ENCODE measurements at places on chromosomes 11 and 22.

DNA sequence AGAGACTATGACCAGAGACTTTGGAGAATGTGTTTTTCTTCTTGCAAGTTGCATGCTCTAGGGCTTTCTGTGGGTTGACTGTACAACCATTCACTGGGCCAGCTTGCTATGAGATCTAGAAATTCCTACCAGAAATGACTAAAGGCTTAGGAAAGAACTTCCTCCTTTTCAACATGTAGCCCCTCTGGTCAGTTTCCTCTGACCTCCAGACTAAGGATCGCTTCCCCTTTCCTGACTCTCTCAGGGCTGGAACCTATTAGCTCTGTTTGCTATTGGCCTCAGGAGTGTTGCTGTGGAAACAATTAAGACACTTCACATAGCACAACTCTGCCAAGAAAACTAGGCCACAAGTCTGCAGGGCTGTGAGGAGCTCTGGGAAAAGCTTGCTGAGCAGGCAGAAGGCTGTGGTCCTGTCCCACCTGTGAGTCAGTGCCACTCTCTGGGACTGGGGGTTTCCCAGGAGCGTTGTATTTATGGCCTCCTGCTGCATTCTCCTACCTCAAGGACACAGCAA, 10.7 kb downstream of the CRY2 start:
- DNase-seq, result no peak

- no peak for DNase-seq
Measured at GRCh38 chr11:38392176-38392575, 1794.1 kb upstream of the RAG2 start.

GRCh38 chr11:18253233-18253632, 4.8 kb upstream of the SAA2 start:
- DNase-seq, result no peak

DNA sequence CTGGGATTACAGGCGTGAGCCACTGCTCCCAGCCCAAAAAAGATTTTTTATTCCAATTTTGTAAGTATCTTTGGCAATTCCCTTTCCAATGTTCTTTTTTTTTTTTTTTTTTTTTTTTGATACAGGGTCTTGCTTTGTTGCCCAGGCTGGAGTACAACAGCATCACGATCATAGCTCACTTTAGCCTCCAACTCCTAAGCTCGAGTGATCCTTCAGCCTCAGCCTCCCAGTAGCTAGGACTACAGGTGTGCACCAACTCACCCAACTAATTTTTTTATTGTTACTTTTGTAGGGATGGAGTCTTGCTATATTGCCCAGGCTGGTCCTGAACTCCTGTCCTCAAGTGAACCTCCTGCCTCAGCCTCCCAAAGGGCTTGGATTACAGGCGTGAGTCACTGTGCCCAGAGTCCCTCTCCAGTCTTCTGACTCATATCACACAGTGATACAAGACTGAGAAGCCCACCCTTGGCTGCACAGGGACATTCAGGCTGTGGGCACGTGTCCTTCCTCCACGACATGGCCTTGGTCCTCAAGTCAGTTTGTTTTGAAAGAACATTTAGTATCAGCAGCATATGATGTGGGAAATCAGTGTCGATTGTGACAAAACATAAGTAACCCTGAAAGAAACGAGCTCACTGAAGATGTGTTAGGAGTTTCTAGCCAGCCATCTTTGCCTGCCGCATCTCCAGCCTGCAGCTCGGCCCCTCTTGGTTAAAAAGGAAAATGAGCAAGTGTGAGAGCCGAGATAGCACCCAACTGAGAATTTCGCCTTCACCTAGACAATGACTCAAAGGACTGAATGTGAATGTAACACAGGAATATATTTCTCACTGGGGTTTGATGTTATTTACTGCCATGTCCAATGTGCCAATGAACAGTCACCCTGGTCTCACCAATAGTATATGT, 175.5 kb downstream of the MN1 start:
- no peak for DNase-seq

DNA sequence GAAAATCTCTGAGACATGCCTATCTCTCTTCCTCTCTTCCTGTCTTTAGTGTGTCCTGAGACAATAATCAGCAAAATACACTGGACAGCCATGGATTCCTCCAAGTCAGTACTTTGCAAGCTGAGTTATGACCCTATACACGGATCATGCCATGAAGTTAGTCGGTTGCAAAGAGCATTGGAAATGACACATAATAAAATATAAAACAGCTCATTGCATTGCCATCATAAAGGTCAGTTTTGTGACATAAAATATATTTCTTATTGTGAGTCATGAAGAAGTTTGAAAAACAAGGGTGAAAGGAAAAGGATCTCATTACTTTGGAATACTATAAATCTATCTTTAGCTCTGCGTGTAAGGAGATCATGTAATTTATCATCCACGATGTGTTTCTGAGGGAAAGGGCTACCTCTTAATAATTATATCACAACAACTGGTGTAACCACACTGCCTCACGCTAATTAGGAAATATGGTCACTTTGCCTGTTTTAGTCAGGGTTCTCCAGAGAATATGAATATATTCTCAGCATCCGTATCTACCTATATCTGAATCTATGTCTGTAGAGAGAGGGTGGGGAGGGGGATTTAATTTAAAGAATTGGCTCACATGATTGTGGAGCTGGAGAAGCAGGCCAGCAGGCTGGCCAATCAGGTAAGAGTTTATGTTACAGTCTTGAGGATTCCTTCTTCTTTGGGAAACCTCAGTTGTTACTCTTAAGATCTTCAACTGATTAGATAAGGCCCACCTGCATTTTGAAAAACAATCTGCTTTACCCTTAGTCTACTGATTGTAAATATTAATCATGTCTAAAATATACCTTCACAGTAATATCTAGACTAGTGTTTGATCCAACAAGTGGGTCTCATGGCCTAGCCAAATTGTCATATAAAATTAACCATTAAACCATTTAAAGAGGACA, 198.8 kb downstream of the FAT3 start:
- DNase-seq, result no peak

- no peak for DNase-seq
Measured at GRCh38 chr22:41793871-41794270, 6.6 kb upstream of the CCDC134 start.

- DNase-seq, result no peak
Measured at GRCh38 chr11:44988111-44988510, 37.4 kb upstream of the TP53I11 start.

GRCh38 chr11:116202922-116203321, 569.9 kb downstream of the BUD13 start:
- DNase-seq, result no peak

GRCh38 chr22:37884420-37884819, 21.7 kb upstream of the MICALL1 start:
- no peak for DNase-seq

- no peak for DNase-seq
Measured at GRCh38 chr22:32961497-32961896, 96.7 kb downstream of the SYN3 start.

DNA sequence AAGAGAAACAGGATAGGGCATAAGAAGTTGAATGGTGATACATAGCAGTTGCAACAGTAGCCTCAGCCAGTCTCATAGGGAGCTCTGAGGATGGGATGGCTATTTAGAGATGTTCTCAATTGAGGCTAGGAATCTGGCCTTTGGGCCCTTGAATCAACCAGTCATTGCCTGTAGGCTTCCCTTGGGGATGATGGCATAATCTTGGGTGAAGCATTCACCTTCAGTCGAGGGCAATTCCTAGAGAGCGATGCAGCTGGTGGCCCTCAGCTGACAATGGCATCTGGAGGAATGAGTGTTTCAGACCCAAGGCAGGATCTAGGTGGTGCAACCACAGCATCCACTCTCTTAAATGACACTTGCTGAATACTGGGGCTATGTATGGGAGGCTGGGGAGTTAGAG, 61.0 kb downstream of the CCDC81 start:
- no peak for DNase-seq

- DNase-seq, result no peak
Measured at GRCh38 chr11:68343761-68344256, 31.4 kb downstream of the LRP5 start.

DNA sequence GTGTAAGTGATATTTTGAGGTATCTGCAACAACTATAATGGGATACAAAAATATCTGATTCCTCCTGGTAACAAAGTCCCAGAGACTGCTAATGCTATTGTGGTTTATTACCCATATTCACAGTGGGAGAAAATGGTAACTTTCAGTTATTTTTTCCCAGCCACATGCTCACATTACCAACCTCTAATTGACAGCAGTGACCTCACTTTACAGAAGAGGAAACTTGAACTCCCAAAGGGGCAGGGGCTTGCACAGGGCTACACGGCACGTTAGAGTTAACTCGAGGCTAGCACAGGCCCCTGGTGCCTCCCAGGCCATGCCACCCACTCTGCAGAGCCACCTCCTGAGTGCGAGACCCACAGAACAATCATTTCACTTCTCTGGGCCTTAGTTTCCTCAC, 132.4 kb downstream of the TENM4 start:
- no peak for DNase-seq

DNA sequence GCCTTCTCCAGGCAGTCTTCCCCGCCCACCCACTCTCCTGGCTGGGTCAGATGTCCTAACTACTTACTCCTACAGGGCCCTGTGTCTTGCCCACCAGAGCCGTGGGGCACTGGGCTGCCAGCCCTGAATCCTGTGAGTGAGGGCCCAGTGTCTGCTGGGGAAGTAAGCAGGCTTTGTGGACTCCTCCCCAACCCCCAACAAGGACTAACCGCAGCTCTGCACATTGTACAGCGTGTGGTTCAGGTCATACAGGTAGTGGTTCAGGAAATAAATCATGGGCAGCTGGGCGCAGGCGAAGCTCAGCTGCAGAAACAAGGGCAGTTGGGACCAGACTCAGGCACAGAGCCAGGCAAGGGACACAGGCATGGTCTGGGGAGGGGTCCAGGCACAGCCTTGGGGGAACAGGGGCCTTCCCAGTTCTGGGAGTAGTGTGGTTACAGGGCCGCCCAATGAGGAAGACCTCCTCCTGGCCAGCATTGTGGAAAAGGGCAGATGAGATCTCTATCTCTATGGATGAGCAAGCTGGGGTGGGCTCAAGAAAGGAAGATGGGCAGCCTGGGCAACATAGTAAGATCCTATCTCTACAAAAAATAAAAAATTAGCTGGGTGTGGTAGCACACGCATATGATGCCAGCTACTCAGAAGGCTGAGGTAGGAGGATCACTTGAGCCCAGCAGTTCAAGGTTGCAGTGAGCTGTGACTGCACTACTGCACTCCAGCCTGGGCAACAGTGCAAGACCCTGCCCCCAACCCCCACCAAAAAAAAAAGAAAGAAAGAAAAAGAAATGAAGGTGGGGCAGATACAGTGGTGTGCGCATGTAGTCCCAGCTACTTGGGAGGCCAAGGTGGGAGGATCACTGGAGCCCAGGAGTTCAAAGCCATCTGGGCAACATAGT, 5.5 kb downstream of the UNC93B1 start:
- no peak for DNase-seq

GRCh38 chr11:61477727-61478148, 30.8 kb upstream of the LRRC10B start:
- DNase-seq, result no peak

DNA sequence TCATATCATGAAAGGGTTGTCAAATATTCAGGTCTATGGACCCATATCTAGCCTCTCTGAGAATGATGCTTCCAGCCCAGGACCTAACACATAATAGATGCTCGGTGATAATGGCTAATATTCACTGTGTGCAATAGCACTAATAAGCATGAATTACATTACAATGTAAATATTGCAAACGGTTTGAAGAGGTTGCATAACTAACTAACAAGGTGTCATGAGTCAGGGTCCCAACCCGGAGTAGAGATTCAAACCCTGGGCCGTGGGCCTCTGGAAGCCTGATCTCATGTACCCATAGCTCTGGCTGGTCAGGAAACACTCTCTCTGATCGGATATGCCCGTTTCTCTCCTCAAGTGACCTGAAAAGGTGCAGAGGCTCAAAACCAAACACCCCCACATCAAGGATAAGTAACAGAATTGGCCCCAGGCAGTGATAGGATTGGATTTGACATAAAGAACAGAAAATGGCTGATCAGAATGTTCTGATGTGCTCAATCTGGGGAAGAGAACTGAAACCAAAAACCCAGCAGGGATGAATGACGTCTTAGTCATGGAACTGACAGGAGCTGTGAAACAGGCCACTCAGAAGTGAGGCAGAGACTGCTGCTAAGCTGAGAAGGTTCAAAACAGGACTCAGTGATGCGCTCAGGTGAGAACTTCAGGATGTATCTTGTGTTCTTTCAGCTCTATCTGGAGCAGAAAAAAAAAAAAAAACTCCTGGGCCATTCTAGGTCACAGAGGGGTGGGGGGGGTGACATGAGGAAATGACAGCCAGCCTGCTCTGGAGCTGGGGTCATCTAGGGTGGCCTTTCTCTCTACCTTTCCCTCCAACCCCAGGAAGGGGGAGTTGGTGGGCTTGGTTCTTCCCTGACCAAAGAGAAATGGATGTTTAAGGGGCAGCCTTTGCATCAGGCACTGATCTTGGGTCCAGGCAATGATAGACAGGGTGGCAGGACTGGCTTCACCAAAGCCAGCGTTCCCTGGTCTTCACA, 6.6 kb upstream of the KCTD17 start:
- peak; percentile 42 for DNase-seq

GRCh38 chr11:111922803-111923202, 4.1 kb downstream of the C11orf52 start:
- DNase-seq, result no peak

- DNase-seq, result no peak
Measured at GRCh38 chr11:6253197-6253596, 6.4 kb upstream of the CCKBR start.

DNA sequence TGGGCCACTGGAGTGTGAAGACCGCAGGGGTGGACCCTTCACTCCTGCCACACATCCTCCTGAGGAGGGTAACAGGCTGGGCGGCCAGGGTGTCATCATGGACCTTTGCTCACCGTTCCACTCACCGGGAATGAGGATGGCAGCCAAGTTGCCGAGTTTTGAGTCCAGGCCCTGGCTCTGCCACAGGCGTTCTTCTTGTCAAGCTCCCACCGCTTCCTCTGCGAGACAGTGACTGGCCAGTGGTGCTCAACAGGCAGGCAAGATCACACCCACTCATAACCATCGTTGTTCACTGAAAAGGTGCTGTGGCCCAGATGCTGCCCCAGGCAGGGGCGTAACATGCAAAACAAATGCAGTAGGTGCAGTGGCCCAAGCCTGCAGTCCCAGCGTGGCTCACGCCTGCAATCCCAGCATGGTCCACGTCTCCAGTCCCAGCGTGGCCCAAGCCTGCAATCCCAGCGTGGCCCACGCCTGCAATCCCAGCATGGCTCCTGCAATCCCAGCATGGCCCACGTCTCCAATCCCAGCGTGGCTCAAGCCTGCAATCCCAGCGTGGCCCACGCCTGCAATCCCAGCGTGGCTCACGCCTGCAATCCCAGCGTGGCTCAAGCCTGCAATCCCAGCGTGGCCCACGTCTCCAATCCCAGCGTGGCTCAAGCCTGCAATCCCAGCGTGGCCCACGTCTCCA, 5.0 kb upstream of the PANX2 start:
- DNase-seq, result no peak
